Skeletal muscle cell (primary cell): ENCODE measurements at places on chromosomes 6 and 20.

DNA sequence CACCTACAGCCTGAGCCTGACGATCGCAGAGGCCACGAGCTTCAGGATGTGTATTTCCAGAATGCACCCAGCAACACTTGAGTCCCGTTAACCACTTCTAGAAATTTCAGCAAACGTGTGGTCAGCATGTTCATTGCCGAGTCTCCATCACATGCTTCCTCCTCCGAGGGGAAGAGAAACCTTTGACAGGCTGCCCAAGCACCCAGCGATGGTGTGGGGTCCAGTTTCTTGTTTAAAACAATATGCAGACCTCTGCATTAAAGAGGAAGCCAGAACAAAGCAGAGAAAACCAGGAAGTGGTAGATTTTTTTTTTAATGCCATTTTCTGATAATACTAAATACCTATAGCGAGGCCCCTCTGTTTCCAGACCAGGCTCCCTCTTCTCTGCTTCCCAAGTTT lies 71.9 kb downstream of the GNAS-AS1 start:
- no peak for DNase-seq

- no peak for DNase-seq
These were observed 5.9 kb upstream of the PLCB1 start for GRCh38 chr20:8126181-8126580.

GRCh38 chr20:7716286-7716972 lies 223.8 kb downstream of the HAO1 start:
- DNase-seq, result no peak

DNA sequence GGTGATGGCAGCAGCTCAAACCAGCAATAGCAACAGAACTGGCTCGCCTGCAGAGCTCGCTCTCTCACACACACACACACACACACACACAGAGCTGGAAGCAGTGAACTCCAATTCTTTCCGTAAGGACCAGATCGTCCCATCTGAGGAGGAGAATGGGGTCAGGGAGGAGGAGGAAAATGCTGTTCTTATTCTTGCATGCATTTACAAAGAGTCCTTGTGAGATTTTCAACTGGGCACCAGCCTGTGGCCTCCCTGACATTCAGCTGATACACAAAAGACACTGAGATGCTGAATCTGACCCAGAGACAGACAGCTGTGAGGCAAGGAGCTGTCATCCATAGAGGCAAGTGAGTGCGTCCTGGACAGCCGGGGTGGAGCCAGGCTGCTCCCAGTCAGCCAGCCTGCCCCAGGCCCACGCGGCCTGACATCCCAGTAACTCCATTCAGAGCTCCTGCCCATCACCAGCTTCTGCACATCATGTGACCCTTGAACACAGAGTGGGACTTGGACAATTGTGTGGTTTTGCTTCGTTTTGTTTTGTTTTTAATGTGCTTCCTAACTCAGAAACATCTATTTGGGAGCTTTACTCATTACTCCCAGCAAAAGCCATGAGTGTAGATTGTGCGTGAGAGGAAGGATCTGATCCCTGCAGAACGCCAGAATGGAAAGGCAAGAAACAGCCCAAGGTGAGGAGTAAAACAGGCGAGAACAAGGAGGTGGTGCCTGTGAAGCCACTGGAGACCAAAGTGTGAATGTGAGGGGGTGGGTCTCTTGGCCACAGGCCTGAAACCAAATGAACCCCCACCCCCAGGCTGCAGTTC lies 2.1 kb downstream of the SERPINB9 start:
- no peak for DNase-seq

GRCh38 chr6:138035070-138035469 lies 72.1 kb downstream of the PERP start:
- no peak for DNase-seq

GRCh38 chr6:72813807-72814596 lies 192.1 kb downstream of the KCNQ5 start:
- no peak for DNase-seq

- no peak for DNase-seq
These were observed 122.0 kb upstream of the ID4 start for GRCh38 chr6:19715167-19715551.

DNA sequence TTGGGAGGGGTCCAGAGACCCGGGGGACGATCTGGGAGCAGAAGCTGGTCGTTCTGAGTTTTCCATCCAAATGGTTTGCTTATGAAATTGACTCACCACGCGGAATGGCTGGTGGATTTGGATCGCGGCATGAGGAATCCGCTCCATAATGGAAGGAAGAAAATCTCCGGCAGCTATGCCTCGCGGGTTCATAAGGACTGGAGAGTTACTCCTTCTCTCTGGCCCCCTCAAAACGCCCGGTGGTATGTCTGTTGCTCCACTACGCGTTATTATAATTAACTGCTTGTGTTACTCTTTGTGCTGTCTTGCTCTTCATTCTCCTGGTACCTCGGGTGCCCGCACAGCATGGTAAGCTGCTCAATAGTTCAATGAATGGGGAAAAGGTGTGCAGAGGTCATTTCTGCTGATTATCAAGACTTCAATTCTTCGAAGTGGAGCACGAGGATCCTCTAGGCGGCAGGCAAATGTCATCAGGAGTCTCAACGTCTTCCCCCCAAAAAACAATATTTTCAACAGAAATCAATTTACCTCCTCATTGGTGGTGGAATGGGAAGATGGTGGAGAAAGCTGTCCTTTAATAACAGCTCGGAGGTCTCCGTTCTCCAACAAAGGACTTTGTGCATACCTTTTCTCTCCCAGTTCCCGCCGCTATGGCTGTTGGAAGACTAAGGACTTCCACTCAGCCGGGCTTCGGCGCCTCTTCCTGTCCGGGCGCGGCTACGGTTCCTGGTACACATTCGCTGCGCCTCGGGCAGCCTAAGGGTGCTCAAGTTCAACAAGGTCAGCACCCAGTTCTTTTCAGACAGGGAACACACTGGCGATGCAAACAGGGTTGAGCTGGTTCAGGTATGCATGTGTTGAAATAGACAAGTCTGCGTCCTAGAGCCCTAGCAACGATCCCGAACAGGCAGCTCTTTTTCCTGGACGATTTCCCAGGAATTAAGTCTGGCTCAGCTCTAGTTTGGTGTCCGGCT lies 9.2 kb upstream of the PRSS16 start:
- DNase-seq, result no peak

- DNase-seq, result no peak
These were observed 2.4 kb downstream of the AMD1 start for GRCh38 chr6:110876806-110877564.

- DNase-seq, result no peak
These were observed 21.3 kb upstream of the HFE start for GRCh38 chr6:26065952-26066380.

GRCh38 chr6:81749707-81750106 lies 2.8 kb downstream of the TENT5A start:
- no peak for DNase-seq
